Immature natural killer cell (primary cell): ENCODE measurements at places on chromosomes 11 and 22. TPM values are rescaled to one million over a fixed set of nuclear protein-coding genes. Genes with fewer than 3 reads are reported as not detected.

SPI1 gene
- 3.6 TPM for polyA plus RNA-seq

ESAM gene
- not detected for polyA plus RNA-seq

- no peak overlapping the region for H3K4me3 ChIP-seq
- no peaks in the 10 kb centered on the region for H3K36me3 ChIP-seq
- no peak overlapping the region for H3K27ac ChIP-seq
- no peaks in the 10 kb centered on the region for H3K4me1 ChIP-seq
These were observed 133.2 kb upstream of the TEAD1 start for GRCh38 chr11:12540913-12541582.

- H3K27ac ChIP-seq = no peak overlapping the region
- H3K4me3 ChIP-seq = no peak overlapping the region
These were observed 118.0 kb upstream of the IGLL5 start for GRCh38 chr22:22769434-22770279.

CRYBA4 gene
- 0.46 TPM for polyA plus RNA-seq

DNA sequence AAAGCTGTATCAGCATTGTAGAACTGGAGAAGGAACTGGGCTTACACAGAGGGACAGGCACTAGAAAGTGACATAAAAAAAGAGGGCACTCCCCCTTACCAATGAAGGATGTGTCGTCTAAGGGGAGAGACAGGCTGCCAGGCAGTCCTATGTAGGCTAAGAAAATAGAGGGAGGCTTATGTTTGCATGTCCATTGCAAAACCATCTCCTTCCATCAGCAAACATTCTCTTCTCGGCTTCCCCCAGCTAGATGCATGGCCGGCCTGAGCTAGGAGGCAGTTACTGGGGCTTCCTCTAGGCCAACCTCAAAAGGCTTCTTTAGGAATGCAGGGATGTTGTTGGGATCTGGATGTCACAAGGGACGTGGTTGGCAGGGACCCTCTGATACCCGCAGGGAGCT is 139.1 kb downstream of the PKNOX2 start:
- no peaks in the 10 kb centered on the region for H3K4me1 ChIP-seq
- no peaks in the 10 kb centered on the region for H3K36me3 ChIP-seq

OR10A2 gene
- not detected for polyA plus RNA-seq
